Common myeloid progenitor, CD34-positive (primary cell): ENCODE measurements at places on chromosomes 4 and X.

DNA sequence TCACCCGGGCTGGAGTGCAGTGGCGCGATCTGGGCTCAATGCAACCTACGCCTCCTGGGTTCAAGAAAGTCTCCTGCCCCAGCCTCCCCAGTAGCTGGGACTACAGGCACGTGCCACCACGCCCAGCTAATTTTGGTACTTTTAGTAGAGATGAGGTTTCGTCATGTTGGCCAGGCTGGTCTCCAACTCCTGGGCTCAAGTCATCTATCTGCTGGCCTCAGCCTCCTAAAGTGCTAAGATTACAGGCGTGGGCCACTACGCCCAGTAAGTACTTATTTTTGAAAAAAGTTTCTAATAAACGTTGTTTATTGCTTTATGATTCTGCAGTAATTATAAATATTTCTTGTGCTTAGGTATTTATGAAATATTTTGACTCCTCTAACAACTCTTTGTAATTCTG is 4.3 kb upstream of the PCSK1N start:
- no peak for DNase-seq

DNA sequence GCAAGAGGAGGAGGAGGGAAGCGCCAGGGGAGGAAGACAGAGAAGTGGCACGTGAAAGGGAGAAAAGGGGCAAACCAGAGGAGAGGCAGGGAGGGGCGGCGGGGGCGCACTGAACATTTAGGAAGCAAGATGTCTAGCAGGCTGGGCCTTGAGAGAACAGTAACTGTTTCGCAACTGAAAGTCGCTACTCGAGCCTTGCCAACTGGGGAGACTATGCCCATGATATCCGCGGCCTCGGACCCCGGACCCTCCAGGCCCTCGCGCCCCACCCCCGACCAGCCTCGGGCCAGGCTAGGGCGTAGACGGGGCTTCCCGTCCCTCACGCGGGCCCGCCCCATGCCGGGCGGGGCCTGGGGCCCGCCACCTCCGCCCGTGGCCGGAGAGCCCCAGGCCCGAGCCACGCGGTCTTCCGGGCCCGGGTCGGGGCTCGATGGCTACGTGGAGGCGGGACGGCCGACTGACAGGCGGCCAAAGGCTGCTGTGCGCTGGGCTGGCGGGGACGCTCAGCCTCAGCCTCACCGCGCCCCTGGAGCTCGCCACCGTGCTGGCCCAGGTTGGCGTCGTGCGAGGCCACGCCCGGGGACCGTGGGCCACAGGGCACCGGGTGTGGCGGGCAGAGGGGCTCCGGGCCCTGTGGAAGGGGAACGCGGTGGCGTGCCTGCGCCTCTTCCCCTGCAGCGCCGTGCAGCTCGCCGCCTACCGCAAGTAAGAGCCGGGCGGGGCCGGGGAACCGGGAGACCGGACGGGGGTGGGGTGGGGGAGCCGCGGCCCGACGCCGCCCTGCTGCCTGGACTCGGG is at the start of gene SLC25A43:
Gene SLC25A43, plus strand, starts transcription at position 363 of the 798 bp plus-strand sequence. Its CDS starts 68 bp downstream, at position 431.
- peak; percentile 53 for DNase-seq

GRCh38 chrX:6983207-6983955 is 164.1 kb upstream of the STS start:
- DNase-seq = no peak

GRCh38 chr4:104425948-104426347 is 68.7 kb downstream of the CXXC4 start:
- DNase-seq = no peak

- peak; percentile 27 for DNase-seq
These were observed 41.8 kb downstream of the RPS6KA3 start for GRCh38 chrX:20224814-20225487.

GRCh38 chrX:646228-646495 is 15.6 kb downstream of the SHOX start:
- no peak for DNase-seq

DNA sequence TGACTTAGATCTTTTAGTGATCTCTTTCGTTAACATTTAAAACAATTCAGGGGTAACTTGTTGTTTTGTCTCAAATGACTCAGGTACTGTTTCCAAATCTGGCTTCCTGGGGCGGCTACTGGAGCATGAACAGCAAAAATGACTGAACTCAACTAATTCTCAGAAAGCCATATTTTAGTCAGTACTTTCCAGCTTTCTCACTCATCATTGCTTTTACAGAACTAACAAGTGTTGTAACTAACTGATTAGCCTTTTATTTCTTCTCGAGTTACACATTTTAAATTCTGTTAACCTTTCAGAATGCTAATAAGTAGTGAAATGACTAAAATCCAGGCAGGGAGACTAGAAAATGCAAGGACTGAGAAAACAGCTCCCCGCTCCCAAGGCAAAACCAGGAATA is 55.3 kb downstream of the JADE3 start:
- DNase-seq = no peak

- DNase-seq = no peak
These were observed 104.8 kb upstream of the PDE5A start for GRCh38 chr4:119733431-119733830.

DNA sequence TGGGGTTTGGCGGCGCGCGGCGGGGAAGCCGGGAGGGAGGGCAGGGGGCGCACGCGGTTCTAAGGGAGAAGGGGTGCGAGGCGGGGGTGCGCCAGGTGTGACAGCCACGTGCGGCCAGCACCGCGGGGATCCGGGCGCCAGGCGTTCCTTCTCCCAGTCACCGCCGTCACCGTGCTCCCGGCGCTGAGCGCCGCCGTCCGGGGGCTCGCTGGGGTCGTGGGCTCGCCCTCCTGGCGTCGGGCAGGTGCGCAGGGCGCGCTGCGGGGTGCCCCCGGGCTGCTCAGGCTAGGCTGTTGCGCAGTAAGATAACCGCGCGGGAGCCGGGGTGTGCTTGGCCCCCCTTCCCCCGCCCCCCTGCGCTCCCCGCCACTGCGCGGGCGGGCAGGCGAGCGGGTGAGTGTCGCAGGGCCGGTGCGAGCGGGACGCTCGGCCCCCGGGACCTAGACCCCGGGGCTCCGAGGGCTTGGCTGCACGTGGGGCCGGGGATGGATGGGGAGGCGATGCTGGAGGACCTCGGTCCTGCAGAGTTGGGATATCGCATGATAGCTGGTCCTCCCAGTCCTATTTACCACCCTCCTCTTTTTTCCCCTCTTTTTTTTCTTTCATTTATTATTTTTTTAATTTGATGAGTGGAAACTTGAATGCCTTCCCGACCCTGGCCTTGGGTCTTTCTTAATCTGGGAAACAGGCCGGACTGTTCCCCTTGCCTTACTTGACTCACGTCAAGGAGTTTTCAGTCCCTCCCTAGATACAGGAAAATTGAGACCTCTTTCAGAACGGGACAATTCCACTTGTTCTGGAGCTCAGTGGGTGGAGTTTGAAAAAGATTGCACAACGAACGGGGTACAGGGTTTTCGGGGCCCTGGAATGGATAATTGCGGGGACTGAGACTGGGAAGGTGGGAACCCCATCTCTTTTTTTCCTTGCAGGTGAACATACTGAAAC is 797 bp downstream of the TXLNG start:
- peak; percentile 57 for DNase-seq

DNA sequence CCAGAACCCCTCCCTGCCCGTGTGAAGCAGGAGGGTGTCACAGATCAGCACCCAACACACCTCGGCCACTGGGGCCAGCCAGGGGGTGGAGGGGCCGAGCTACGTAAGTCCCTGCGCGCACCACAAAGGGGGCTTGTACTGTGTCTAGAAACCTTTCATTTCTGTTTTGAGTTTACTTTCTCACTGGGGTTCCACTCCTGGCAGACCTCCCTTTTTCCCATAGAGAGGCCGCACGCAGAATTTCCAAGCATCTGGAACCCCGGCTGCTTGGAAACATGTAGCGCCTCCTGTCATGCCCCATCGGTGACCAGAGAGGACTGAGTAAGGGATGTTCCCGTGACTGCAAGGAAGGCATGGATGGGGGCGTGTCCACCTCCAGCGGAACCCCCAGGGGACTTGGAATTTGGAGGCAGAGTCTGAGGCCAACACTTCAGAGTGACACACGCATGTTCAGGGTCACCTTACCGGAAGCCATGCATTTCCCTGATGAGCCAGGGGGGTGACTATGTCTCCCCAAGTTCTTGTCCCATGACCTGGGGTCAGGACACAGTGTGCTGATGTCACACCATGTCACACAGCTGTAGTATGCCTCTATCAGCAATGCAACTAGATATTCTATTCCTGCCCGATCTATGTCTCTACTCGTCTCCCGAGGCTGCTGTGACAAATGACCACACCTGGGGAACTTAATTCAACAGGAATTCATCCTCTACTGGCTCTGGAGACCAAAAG is 105.3 kb downstream of the DHRSX start:
- DNase-seq = no peak

GRCh38 chr4:24521544-24521943 is 62.8 kb downstream of the DHX15 start:
- no peak for DNase-seq

DNA sequence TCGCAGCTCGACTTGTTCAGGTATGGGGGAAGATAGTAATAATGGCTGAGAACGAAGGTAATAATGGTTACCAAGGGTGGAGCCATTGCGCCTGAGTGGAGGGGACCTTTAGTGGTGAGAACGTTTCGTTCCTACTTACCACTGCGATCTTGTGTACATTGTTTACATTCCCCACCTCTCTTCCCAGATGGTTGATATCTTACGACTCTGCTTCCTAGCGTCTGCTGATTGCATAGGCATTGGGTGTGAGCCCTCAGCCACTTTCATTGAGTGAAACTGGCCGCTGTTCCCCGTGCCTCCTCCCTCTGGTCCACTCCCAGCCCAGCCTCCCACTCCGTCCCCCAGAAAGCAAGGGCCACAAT is 850 bp downstream of the IGBP1 start:
- DNase-seq = no peak

DNA sequence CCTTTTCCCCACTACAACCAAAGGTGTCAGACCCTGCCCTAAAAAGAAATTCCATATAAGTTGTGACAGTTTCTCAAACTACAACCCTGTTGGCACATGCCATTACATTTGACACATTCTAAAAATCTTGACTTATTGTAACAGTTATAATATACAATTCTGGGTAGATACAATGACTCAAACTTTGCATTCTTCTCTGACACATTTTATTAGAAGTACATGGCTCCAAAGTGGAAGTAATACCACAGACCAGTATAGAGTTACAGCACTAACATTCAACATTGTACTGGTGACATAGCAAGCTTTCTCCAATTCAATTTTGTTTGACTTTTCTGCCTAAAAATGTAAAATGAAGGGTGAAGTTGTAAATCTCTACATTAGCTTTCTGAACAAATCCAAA is 196.6 kb upstream of the ETNPPL start:
- DNase-seq = no peak

DNA sequence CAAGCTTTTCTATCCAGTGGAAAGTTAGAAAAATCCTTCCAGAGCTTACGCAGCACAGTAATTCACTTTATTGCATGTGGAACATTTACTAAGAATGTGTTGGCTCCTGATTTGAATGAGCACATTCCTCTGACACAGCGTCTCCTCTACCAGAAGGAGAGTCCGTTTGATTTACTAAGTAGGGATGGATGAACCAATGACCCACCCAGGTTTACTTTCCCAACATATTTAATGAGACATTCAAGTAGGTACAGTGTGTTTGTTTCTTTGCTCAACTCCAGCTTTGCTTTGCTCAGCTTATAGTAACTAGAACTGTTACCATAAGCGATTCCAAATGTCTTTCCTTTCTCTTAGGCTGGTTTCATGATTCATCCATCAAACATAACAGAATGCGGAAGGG is 161.7 kb downstream of the SMARCA1 start:
- DNase-seq = no peak

GRCh38 chrX:47807548-47807947 is 29.2 kb upstream of the ZNF81 start:
- no peak for DNase-seq

DNA sequence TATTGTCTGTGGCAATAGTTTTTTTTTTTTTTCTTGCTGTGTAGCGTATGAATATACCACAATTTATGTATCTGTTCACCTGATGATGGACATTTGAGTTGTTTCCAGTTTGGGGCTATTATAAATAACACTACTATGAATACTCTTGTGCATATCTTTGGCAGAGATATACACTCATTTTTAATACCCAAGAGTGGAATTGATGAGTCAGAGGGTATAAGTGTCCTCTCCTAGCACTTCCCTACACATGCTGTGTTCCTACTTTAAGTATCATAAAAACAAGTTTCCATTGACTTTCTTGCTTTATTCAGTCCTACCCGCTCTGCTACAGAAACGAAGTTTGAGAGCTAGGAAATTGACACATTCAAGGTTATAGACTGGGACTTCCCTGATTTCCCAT is 39.8 kb downstream of the XIAP start:
- DNase-seq = no peak

GRCh38 chr4:121114756-121115155 is 42.4 kb upstream of the NDNF start:
- DNase-seq = no peak

DNA sequence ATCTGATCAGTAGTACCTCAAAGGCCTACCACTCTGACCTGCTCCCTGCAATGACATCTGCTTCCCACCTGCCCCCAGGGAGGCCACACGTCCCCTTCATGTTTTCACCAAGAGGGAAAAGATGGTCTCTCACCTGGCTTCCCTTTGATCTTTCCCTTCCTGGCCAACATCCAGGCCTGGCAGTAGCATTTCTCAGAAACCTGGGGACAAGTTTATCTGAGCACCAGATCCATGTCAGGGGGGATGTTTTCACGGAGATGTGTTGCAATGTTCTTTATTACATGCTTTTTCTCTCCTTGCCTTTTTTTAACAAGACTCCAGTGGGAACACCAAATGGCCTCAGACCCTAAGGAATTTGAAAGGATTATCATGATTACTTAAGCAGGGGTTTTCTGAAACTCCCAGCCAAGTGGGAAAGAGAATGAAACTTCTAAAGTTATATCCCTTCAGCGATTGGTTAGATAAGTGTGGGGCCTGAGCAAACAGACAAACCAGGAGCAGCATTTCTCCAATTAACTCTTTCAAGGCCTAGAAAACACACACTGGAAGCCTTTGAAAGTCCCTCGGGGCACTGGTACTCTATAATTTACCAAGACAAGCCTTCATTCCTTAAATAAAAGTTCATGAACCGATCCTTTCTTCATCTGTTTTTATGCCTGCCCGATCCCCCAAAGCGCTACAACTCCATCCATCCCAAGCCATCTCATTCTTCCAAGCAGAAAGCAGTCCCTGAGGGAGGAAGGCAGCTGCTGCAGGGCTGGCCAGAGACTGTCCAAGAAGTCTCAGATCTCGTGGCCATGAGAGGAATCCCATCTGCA is 94.1 kb downstream of the BCOR start:
- DNase-seq = no peak

GRCh38 chrX:120023259-120023658 is 54.2 kb downstream of the RHOXF2B start:
- no peak for DNase-seq

GRCh38 chr4:126435491-126435890 is 1120.7 kb downstream of the FAT4 start:
- DNase-seq = no peak

- no peak for DNase-seq
These were observed at the start of gene AMER1 for GRCh38 chrX:64205441-64205734. Gene AMER1, minus strand, starts transcription at chrX:64205708. Its CDS starts 12,422 bp downstream, at chrX:64193286.

- DNase-seq = no peak
These were observed 107.6 kb downstream of the PDLIM5 start for GRCh38 chr4:94559351-94559806.
